AG09309 (cell line): ENCODE measurements at places on chromosomes 13 and 19.
A peak's percentile ranks its signal among the peaks of the same experiment; 100 is the strongest.

DNA sequence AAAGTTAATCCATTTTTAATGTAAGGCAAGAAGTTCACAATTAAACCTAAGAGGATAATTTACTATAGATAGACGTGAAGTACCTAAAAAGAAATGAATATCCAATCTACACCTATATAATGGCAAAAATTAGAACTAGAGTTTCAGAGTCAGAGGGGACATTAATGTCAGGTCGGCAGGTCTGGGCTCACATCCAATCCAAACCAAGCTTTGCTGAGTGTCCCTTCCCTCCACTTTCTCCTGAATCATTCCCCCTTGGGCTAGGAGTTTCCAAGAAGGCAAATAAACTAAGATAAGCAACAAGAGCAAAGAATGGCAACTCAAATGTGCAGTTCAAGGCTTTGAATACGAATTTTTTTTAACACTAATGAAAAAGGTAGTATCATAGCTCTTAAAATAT is 2.9 kb downstream of the FLT3 start:
- DNase-seq: no peak

GRCh38 chr13:85148009-85148408 is 651.2 kb downstream of the SLITRK6 start:
- DNase-seq: no peak

DNA sequence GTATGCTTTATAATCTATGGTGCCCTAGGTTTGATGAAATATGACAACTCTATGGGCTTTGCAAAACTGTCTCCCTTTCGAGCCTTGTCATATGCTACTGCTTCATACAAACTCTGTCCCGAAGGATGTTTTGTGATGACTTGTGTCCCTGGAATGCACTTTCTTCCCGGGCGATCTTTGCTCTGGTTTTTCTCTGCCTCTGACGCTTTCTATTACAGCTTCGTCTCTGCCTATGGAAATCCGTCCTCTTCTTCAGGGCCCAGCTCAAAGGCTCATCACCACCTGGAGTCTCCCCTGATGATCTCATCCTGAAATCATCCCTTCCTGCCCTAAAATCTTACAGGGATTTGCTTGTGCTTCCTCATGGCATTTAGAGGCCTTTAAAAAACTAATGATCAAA is 191.5 kb upstream of the KL start:
- peak; percentile 52 for DNase-seq

DNA sequence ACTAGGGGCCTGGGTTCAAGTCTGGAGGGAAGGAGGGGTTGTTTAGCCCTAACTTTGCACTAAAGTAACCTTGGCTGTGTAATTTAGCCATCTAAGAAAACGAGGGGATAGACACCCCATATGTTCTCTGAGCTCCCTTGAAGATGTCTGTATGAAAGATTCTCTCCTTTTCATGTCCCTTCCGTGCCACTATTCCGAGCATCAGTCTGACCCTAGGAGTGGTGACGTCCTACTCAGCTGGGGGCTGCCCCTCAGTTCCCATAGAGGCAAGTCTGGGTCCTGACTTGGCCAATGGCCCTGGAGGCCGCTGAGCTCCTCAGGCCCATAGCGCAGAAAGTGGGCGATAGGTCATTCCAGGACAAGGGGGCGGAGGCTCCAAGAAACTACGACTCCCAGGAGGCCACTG is 790 bp upstream of the WDFY2 start:
- DNase-seq: no peak

GRCh38 chr19:52941941-52942385 is 18.7 kb upstream of the ZNF888 start:
- no peak for DNase-seq

- no peak for DNase-seq
Observed at GRCh38 chr19:3224346-3225168, at the start of gene CELF5. TSS of gene CELF5 (plus strand) at chr19:3224661. CDS start at chr19:3224740, 79 bp downstream.
